CD4-positive, alpha-beta memory T cell (primary cell): ENCODE measurements at places on chromosomes 16 and 17. TPM values are rescaled to one million over a fixed set of nuclear protein-coding genes. Genes with fewer than 3 reads are reported as not detected.
A peak's percentile ranks its signal among the peaks of the same experiment; 100 is the strongest.

Gene ZNF276
- total RNA-seq: 141 TPM

Gene CD300E
- not detected for total RNA-seq

Gene CTRB1
- not detected for total RNA-seq

Gene STXBP4
- total RNA-seq: 12.8 TPM

Gene CANT1
- 59.4 TPM for total RNA-seq

Gene SDR42E2
- 0.73 TPM for total RNA-seq

DNA sequence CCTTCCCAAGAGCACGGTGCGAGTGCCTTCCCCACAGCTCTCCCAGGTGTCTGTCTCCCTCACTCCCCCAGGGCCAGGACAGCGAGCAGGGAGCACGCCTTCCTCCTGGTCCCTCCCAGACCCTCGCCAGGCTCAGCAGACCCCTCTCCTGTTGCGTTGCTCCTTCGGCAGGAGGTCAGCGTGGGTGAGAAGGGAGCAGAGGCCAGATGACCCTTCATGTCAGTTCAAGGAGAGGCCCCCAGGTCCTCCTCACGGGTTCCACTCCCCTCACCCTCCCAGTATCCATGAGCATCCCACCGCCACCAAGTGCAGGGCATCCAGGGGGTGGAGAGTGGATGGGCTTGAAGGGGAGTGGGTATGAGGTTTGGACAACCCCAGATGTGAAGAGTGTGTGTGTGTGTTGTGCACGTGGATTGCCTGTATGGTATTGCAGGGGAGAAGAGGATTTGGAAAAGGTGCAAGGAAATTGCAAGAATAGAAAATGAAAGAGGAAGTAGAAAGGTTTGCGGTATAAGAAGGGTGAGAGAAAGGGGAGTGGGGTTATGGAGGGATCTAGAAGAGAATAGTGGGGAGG is 17.7 kb downstream of the SGCA start:
- no peak for DNase-seq

- DNase-seq: no peak
Measured at GRCh38 chr16:19690196-19690595, 27.8 kb downstream of the KNOP1 start.

DNA sequence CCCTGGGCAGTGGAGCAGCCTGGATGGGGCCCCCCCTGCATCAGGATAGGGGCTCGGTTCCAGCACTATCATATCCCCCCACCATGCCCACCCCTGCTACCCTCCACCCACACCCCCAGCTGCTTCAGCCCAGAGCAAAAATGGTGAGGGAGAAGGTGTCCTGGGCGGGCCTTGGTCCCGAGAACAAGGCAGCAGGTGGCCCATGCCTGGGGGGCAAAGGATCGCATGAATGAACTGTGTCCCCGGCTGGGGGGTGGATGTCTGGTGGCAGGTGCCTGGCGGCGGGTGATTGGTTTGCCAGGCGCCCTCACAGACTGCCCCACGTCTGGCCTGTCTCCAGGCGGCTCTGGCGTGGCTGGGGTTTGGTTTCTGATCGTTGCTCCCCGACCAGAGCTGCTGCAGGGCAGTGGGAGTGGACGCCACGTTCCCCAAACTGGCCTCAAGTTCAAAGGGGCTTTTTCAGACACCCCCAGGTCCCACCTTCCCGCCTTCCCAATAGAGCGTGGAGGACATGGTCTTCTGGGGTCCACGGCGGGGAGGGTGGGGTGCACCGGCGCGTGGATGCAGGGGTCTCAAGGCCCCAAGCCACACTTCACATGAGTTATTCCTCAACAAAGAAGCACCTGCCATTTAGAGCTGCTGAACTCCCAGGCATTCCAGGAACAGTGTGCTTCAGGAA is 12.6 kb downstream of the UTS2R start:
- no peak for DNase-seq

GRCh38 chr17:74150428-74151025 is 53.0 kb upstream of the RPL38 start:
- no peak for DNase-seq

- DNase-seq: no peak
Measured at GRCh38 chr17:45170931-45171337, 9.3 kb downstream of the HEXIM2 start.

DNA sequence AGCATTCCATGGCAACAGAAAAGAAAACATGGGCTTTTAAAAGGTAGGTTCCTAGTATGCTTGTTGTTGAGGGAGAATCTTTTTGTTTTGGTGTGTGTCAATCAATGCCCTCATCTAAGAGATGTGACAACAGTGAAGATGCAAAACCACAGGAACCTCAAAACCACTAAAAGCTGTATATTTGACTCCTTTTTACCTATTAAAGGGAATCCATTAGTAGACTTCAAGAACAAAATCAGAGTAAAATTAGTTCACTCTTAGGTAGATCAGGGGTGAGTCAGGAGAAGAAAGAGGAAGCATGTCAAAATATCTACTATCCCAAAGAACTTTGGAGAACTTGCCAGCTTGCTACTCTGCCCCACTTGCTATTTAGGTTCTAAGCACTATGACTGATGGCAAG is 89.1 kb downstream of the CDK5R1 start:
- DNase-seq: no peak

- DNase-seq: no peak
Measured at GRCh38 chr17:38667787-38668122, 7.0 kb downstream of the EPOP start.

DNA sequence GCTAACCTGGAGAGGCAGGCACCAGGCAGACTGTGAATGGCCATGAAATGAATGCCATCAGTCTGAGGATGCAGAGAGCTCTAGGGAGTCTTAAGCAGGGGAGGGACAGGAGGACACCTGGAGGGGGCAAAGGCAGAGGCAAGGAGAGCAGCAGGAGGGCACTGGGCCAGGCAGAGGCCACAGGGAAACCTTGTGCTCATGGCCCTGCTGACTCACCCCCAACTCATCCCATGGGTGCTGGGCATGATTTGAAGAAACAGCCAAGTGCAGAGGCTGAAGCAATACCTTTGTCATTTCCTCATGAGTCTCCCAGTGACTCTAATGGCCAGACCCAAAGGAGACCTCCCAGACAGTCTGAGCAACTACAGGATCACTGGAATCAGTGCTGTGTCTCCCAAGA is 141.4 kb downstream of the TMEM132E start:
- no peak for DNase-seq

GRCh38 chr17:63722403-63722802 is 19.2 kb downstream of the STRADA start:
- DNase-seq: no peak

DNA sequence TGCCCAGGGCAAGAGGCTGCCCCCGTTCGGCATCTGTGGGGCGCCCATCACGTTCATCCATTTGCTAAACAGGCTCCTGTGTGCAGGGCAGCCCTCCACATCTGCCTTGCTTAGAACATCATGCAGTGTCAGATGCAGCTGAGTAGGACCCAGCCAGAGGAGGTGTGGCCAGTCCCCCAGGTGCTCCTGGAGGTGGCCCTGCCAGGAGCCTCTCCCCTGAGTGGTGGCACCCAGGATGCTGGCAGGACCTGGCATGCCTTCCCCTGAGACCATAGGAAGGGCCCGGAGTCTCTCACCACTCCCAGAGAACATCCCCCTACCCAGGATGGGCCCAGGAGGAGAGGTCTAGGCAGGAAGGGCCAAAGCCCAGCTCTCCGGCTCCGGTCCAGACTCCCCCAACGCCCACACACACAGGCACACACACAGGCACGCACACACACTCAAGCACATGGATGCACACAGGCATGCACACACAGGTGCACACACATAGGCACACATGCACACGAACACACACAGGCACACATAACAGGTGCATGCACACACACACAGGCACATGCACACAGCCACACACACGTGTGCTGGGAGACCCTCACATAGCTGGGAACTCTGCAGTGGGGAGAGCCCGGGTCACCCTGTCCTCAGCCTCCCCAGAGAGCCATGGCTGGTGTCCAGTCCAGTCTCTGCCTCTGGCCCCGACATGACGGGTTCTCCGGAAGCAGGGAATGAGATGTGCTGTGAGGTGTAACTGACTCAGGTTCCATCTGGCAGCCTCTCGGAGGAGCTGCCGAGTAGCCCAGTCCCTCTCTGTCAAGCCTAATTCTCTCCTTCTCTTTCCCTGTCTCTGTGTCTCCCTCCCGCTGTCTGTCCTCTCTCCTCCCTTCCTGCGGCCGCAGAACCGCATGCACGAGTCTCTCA is 74.6 kb downstream of the AMFR start:
- no peak for DNase-seq

- peak; percentile 72 for DNase-seq
Measured at GRCh38 chr17:68290268-68290954, 516 bp downstream of the SLC16A6 start.

- DNase-seq: no peak
Measured at GRCh38 chr17:56919717-56920116, 5.9 kb upstream of the TRIM25 start.

DNA sequence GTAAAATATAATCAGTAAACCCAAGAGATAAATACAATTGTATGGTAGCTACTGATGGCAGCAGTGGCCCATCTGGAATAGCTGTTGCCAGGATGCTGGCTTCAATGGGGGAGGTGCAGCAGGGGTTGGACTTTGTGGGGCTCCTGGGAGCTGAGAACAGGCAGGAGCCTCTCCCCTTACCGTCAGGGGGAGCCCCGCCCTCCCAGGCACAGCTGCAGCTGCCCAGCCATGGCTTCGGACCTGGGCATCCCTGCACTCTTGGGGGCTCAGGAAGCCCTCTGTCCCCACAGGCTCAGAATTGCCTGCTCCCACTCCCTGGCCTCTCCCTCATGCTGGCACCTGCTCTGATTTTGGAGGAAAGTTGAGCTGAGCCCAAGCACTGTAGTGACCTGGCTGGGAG is 741.1 kb downstream of the CDH11 start:
- no peak for DNase-seq

DNA sequence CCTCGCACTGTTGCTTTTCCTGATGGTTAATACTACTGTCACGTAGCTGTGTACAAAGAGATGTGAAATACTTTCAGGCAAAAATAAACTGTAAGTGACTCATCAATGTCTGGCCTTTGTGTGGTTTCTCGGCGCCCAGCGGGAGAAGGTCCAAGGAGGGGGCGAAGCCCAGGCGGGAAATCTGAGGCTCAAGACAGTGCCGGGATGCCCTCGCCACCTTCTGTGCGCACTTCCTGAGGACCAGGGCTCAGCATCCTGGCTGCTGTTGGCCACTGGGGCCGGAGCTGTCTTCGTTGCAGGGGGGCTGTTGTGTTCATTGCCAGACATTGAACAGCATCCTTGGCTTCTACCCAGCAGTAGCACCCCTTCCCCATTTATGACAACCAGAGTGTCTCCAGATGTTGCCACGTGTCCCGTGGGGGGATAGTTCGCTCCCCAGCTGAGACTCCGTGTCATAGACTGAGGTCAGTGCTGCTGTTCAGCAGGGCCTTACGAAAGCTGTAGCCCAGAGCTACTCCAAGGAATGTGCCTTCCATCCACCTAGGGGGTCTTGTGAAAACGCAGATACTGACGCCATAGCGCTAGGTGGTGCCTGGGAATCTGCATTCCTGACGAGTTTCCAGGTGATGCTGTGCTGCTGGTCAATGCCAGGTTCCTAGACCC is 67.3 kb upstream of the PLCG2 start:
- no peak for DNase-seq
